ENCODE measurements at places on chromosomes 11 and 22.

DNA sequence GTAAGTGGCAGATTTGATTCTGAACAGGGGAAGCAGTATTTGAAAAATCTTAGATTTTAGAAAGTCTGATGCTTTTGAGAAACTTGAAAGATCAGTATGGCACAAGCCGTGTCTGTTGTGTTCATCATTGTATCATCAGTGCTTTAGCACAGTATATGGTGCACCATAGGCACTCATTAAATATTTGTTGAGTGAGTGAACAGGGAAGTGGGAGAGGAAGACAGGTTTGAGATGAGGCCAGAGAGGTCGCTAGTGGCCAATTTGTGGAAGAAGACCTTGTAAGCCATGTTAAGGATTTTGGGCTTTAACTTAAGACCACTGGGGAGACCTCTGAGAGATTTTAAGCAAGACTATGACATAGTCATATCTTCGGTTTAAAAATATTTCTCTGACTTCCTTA lies 12.9 kb downstream of the CHEK1 start:
- no peak overlapping the region for H3K27ac ChIP-seq
- H3K36me3 ChIP-seq, result no peaks in the 10 kb centered on the region
- H3K4me1 ChIP-seq, result no peaks in the 10 kb centered on the region
- DNase-seq, result no peak
- H3K4me3 ChIP-seq, result no peak overlapping the region

DNA sequence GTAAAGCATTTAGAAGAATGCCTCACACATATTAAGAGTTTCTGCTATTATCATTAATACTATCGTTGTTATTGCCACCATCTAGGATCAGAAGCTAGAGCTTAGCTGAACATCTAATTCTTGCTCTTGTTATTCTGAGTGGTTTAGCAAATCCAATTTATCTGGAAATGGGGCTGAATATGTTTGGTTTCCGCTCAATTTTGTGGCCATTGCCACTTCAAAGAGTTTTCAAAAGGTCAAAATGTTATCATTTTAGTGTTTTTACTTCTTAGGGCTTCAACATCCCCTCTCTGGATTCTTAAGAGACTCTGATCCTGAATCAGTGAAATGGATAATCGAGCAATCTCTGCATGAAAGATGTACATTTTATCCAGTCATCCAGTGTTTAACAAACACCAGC lies 10.2 kb upstream of the PIK3IP1 start:
- no peak overlapping the region for H3K27ac ChIP-seq
- no peaks in the 10 kb centered on the region for H3K4me1 ChIP-seq
- DNase-seq, result no peak
- H3K4me3 ChIP-seq, result no peak overlapping the region

- no peak overlapping the region for H3K4me3 ChIP-seq
- H3K4me1 ChIP-seq, result no peaks in the 10 kb centered on the region
- no peaks in the 10 kb centered on the region for H3K27me3 ChIP-seq
- no peaks in the 10 kb centered on the region for H3K36me3 ChIP-seq
Observed at GRCh38 chr11:110972640-110973039, 260.4 kb upstream of the ARHGAP20 start.

GRCh38 chr22:35978201-35978600 lies 50.4 kb downstream of the RBFOX2 start:
- peaks cover 3% of the 10 kb centered on the region for H3K4me1 ChIP-seq
- no peak for DNase-seq
- H3K27ac ChIP-seq, result no peak overlapping the region
- H3K4me3 ChIP-seq, result no peak overlapping the region
- no peaks in the 10 kb centered on the region for H3K27me3 ChIP-seq

GRCh38 chr11:87722756-87723565 lies 452.3 kb downstream of the RAB38 start:
- H3K4me1 ChIP-seq, result no peaks in the 10 kb centered on the region
- no peaks in the 10 kb centered on the region for H3K27me3 ChIP-seq
- no peaks in the 10 kb centered on the region for H3K36me3 ChIP-seq
- no peak overlapping the region for H3K4me3 ChIP-seq
- H3K27ac ChIP-seq, result no peak overlapping the region

Data from ascending aorta (tissue), 2 donors.